ENCODE measurements at places on chromosomes 3 and 15. TPM values are rescaled to one million over a fixed set of nuclear protein-coding genes. Genes with fewer than 3 reads are reported as not detected.

DNA sequence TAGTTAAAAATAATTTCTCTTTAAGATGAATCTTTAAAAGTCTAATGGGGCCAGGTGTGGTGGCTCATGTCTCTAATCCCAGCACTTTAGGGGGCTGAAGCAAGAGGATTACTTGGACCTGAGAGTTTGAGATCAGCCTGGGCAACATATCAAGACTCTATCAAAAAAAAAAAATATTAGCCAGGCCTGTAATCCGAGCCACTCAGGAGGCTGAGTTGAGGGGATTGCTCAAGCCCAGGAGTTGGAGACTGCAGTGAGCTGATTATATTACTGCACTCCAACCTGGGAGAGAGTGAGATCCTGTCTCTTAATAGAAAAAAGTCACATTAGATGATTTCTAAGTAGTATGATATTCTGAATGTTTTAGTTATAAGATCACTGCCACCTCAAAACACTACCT is 322.0 kb upstream of the MANF start:
- DNase-seq, result no peak

GRCh38 chr15:57124036-57124435 is 205.6 kb downstream of the TCF12 start:
- no peak for DNase-seq

GRCh38 chr3:102346897-102347296 is 87.9 kb upstream of the ZPLD1 start:
- DNase-seq, result no peak

DNA sequence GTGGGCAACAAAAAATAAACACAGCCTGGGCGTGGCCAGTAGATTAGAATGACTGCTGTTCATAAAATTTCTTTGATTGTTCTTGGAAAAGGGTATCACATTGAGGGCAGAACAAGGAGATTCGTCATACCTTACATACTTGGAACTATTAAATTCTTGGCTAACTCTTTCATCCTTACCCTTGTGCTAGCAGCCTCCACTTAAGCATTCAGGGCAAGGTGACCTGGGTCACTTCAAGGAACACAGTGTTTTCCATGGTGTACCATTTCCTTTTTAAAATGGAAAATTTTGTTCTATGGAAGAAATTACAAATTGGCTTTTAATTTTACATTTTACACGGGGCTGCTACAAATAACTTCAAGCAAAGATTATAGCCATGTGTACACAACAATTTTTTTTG is 60.8 kb downstream of the MINDY4B start:
- no peak for DNase-seq

GRCh38 chr3:19267040-19267439 is 118.7 kb downstream of the KCNH8 start:
- no peak for DNase-seq

PDIA5 gene
- polyA plus RNA-seq, result 32.1 TPM

FYCO1 gene
- polyA plus RNA-seq, result 18.5 TPM

THBS1 gene
- 167 TPM for polyA plus RNA-seq

RASGRP1 gene
- 14.0 TPM for polyA plus RNA-seq
